Stimulated activated CD8-positive, alpha-beta memory T cell treated with anti-CD3 and anti-CD28 coated beads, Interleukin-2, amount 100 ng/mL, for 48 hours (primary cell): ENCODE measurements at places on chromosomes 5 and 9.

DNA sequence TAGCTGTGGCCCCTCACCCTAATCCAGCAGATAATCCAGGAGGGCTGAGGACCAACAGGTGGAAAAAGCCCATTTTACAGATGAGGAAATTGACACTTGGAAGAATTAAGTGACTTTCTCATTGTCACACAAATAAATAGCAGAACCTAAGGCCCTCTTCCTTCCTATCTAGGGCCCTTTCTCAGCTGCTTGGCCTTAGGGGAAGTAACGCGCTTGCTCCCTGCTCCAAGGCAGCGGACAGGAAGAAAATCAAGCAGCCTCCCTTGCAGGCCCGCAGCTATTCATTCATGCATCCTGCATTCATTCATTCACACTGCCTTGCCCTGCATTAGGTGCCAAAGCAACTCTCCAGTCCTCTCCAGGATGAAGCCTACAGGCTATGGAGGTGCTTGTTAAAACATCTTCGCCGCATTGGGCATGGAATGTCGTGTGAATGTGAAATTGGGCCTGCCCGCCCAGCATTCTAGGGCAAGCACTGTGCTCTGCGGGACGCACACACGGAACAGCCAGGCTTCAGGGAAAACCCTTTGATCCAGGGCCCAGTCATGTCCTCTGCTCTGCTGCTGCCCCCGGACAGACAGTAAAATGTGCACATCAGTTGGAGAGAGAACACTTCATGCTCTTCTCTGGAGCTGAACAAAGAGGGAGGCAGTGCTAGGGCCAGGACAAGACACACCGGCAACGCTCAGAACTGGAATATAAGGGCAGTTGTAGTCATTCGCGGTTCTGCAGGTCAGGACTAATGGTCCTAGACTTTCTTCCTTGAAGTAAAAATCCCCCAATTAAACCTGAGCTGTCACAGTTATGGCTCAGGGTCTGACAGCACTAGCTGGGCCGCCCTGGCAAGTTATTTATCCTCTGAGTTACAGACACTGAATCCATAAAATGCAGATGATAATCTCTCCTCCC, 166.0 kb downstream of the COL23A1 start:
- no peak for DNase-seq

DNA sequence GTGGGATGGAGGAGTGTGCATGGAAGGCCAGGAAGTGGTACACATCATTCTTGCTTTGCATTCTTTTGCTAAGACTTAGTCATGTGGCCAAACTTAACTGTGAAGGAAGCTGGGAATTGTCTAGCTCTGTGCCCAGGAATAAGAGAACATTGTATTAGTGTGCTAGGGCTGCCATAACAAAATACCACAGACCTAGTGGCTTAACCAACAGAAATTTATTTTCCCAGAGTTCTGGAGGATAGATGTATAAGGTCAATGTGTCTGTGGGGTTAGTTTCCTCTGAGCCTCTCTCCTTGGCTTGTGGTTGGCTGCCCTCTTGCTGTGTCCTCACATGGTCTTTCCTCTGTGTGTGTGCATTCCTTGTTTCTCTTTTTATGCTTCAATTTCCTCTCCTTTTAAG, 32.4 kb downstream of the NNT start:
- no peak for DNase-seq

- DNase-seq, result no peak
Measured at GRCh38 chr5:178284093-178284675, 51.6 kb upstream of the PHYKPL start.

GRCh38 chr9:126309427-126310189, 17.0 kb upstream of the MVB12B start:
- DNase-seq, result no peak

- no peak for DNase-seq
Measured at GRCh38 chr5:6496207-6496584, 47.5 kb downstream of the UBE2QL1 start.

DNA sequence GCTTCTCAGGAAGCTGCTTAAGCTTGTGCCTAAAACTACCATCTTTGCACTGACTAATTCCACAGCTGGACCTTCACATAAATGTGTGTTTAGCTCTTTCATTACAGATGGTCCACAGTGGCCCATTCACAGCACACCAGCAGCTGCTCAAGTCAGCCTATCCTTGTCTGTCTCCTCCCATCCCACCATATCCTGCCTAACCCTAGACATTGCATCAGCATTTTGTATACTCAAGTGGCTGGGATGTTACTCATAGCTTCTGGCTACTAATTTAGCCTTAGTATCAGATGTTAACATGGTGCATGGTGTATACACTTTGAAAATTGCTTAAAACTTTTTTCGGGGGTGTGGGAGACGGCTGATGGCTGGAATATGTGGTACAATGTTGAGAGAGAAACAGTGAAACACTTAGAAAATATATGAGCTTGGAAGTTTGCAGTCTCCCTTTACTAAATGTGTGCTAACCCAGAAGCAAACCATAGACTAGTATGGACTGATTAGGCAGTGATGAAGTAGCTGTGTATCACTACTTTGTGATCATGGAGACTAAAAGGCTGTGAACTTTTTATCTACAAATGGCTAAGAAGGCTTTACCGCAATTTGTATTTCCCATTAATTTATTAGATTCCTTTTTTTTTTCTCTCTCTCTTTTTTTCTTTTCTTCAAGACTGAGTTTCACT, 83.1 kb downstream of the JMY start:
- DNase-seq, result no peak

- no peak for DNase-seq
Measured at GRCh38 chr9:116430849-116431248, 256.3 kb upstream of the TRIM32 start.

DNA sequence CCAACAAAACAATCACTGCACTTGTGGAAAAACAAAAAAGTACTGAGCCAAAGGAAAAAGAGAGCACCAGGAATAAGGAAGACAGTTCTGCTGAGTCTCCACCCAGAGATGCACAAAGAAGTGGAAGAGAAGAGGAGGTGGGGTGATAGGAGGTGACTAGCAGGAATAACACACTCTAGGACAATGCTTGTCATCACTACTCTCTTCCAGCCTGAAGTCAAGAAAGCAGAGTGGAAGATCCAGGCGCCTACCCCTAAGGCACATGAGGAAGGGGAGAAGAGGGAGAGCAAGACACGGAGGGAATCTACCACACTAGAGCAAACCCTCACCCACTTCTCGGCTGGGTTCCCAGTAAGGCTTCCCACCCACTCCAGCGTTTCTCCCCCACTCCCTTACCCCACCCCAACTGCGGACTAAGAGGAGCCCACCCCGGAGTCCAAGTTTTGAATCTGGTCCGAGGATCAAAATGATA, 1.7 kb downstream of the SLIT3 start:
- no peak for DNase-seq

GRCh38 chr5:43947935-43948334, 345.0 kb downstream of the NNT start:
- DNase-seq, result no peak

DNA sequence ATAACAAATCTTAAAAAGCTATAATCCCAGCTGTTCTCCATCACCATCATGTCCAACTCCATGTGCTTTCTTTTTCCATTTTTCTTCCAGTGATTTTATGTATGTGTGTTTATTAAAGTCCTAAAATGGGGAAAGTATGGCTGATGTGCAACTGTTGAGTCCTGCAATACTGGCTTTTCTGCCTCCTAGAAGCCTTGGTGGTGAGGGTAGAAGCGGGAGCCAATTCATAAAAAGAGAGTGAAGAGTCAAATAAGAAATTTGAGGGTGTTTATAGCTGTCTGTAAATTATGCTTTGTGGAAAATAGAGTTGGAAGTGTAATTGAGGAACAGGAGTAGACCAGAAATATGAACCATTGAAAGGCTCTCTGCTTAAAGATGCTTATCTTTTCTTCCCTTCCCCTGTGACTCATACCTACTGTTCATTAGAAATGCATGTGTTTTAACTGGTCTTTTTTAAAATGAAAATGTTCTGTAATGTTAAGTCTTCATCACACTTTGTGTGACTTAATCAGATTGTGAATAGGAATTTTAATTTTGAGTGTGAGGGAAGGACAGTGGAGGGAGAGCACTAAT, 80.1 kb downstream of the ZCCHC7 start:
- DNase-seq, result no peak

DNA sequence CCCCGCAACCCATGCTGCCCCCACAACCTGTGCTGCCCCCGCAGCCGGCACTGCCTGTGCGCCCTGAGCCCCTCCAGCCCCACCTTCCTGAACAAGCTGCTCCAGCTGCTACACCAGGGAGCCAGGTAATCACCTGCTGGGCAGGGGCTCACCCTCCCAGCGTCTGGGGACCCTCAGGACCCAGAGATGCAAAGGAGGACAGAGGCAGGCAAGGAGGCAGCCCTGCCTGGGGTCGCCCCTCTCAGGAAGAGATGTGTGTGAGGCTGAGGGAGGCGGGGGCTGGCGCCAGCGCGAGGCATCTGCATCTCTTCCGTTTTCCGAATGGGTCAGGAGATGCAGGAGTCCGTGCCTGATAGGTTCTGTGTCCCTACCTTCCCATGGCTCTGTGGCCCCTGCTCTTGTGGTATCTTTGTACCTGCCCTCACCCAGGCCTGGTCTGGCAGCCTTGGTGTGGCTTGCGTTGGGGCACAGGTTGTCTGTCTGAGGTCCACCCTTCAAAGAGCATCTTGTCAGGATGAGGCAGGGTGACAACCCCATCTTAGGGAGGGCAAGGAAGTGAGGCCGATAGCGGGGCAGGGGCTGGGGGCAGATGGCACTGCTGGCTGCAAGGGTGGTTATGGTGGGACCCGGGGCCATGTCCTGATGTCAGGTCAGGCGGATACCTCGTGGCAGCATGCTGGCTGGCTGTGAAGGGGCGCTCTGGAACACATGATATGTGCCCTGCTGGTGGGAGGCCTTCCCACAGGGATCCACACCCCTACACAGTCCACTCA, 75.7 kb downstream of the WNK2 start:
- DNase-seq, result no peak

DNA sequence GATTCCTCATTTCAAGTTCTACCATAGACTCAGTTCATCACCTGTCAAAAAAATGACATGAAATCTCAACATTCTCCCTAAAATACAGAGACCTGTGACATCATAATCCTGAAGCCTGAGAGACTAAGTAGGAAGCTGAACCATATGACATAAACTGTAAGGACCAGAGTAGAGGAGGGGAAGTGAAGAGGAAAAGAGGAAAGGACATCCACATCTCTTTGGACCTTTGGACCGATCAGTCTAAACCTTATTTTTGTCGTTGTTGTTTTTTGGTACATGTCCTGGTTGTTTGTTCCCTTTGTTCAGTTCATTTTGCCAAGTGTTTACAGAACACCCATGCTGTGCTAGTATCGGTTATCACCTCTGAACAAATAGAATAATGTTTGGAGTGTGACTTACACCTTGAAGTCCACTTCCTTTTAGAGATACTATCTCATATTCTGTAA, 41.9 kb downstream of the LURAP1L start:
- DNase-seq, result no peak

DNA sequence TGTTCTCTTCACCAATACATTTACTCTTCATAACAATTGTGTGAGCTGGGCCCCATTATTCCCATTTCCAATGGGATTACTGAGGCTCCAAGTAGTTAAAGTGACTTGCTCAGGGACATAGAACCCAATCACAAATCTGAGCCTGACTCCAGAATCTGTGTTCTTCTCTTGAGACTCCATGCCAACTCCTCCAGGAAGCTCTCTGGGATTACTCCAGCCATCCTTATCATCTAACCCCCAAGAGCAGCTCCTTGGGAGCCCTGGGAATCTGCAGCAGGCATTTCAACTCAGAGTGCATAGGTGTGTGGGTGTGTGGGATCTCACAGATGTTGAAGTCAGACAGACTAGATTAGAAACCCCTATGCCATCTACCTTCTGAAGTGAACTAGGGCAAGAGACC, 131.4 kb upstream of the BOD1 start:
- DNase-seq, result no peak

DNA sequence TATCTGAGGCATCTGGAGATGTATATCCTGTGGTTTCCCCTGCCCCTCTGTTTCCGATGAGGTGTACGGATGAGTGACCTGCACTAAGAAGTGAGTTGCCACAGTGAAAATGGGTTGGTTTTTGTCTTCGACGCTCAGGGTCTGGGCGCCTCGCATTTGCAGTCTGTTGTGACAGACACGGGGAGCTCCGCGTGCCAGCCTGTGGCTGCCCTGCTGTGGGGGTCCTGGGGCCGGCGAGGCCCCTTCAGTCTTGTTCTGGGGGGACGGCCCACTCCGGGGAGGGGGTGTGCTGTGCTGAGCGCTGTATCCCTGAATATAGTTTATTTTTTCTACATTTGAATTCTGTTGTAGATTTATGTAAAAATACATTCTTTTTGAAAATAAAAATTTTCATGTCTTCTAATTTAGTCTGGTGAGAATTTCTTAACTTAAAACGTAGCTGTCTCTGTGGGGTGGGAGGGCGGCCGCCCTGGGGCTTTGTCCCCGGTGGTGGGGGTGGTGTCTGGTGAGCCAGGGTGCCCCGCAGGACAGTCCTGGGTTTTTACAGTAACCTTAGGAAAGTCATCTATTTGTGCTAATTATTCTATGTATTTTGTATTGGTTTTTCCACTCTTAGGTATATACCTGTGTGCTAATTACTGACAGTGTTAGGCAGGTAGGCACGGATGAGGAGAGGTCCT, 4.7 kb downstream of the RNU6ATAC start:
- no peak for DNase-seq

- DNase-seq, result no peak
Measured at GRCh38 chr9:128503870-128504269, 649 bp upstream of the GLE1 start.

DNA sequence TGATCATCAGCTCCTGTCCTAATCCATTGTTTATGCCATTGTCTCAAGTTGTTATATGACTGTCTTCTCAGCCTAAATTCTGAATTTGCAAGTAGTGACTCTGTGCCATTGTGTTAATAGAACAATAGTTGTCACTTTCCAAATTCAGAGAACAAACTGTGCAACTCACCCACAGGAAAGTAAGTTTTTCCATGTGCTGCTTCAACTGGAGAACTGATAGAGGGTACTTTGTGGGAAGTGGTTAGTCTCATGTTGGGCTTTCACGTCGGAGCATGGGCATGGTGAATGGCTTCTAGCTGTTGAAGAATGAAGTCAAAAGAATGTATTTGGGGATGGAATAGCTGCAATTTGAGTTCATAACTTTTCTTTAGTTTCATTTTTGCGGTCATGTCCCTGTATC, 146.0 kb downstream of the CD180 start:
- DNase-seq, result no peak

- no peak for DNase-seq
Measured at GRCh38 chr5:5788793-5789192, 366.3 kb downstream of the ICE1 start.
